Activated CD4-positive, alpha-beta T cell treated with anti-CD3 and anti-CD28 coated beads for 24 hours (primary cell): ENCODE measurements at places on chromosomes 2 and 18.

GRCh38 chr2:86603905-86604304 is 19.8 kb downstream of the RNF103 start:
- DNase-seq: no peak

GRCh38 chr2:103788389-103788788 is 1026.6 kb downstream of the TMEM182 start:
- DNase-seq: no peak

DNA sequence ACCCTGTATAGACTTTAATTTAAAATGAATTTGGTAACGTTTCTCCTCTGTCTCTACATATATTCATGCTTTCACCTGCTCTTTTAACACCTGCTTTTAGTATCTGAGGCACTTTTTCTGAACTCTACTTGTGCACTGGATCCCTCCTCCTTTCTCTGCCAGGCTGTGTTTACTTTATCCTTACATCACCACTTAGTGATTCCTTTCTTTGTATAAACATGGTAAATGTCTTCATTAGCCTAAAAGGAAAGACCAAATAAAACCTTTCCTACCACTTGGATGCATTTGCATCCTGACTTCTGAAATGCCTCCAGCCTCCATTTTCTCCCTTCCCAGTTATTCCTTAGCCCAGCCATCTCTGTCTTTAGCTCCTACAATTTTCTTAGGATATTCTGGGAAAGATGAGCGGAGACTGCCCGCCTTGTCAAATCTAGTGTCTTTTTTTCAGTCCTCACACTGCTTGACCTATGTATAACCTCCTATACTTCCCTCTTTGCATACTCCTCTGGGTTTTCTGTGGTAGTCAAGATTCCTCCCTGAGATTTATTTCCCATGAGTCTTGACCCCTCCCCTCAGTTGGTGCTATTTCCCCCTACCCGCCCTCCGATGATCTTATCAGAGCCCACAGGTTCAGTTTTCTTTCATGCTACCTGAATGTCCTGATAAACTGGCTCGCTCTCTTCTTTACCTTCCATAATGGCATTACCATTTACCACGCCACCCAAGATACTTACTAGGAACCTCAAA is 44.8 kb downstream of the REL start:
- no peak for DNase-seq

DNA sequence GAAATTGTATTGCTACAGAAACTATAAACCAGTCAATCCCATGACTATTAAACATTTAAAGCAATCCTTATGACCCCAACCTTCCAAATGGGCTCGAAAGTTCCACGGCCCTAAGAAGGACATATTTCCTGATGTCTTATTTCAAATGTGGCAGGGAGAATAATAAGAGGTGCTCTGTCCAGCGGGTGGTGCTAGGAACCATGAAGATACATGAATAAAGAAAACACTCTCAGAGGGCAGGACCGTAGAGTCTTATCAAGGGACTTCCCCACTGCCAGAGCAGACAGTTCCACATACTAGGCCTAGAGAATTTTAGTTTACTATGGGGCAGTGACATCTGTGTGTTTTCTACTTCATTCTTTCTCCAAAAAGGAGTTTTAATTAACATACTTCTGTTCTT is 187.1 kb upstream of the PIK3C3 start:
- DNase-seq: no peak

GRCh38 chr2:69214898-69215297 is 172.1 kb downstream of the GFPT1 start:
- DNase-seq: no peak

DNA sequence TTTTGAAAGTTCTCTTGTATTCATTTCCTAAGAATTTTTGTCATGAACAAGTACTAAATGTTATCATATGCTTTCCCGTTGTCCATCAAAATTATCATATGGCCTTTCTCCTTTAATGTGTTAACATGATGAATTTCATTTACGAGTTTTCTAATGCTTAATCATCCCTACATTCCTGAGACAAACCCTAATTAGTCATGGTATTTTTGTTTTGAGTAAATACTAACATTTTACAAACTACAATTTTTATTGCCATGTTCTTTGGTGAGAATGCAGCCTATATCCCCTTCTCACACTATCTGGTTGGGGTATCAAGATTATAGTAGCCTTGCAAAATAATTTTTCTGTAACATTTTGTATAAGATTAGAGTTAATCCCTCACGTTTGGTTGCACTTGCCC is 14.5 kb downstream of the SMAD2 start:
- DNase-seq: no peak
